ENCODE measurements at places on chromosomes 7 and 10.

GRCh38 chr7:98151884-98152283 lies 45.2 kb downstream of the LMTK2 start:
- DNase-seq, result no peak

GRCh38 chr10:93367664-93368063 lies 114.5 kb downstream of the MYOF start:
- no peak for DNase-seq

DNA sequence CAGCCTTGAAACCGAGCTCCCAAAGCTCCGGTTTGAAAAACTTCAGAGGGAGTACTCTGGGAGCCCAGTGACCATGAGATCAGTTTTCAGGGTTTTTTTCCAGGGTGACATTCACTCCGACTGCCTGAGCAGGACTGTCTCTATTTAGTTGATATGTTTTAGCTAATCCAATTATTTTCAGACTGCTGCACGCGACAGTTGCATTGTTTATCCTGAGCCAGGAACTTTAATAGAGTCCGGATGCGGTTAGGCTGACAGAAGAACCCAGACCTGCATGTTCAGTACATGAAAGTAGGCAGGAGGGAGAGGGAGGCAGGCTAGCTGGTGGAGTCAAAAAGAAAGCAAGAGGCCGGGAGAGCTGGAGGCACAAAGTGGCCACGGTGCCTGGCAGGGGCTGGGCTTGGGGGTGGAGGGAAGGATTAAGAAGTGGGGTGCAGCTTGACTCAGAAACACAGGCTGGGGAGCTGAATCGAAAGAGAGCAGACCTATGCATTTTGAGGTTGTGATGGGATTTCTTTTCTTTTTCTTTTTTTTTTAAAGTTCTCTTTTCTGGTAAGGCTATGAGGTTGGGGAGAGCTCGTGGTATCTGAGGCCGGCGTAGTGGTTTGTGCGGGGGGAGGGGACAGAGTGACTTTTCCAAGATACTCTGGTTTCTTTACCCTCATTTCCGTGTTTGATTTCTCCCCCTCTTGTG lies 5.7 kb downstream of the GATA3 start:
- no peak for DNase-seq

DNA sequence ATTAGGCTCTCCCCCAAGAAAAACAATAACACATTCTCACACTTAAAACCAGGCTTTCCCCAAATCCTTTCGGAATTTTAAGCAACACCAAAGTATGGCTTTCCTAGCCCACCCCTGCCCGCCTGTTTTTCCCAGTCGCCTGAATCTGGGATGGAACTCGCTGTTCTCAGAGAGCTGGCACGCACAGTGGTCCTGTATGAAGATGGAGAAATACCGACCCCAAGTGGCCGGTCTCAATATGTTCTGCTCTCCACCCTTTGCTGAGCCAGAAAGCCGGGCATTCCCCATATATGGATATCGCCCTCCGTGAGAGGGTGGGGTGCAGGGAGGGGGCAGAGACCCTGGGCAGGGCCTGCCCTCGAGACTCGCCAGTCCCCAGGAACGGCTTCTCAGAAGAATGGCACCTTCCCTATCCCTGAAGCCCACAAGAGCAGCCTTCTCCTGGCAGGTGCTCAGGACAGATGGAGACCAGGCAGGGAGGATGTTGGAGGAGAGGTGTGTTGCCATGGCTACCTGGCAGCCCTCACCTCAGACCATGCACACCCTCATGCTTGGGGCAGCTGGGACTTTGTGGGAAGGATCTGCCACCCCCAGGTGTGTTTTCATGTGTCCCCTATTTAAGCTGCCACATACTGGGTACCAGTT lies 3.4 kb downstream of the TACR2 start:
- no peak for DNase-seq

DNA sequence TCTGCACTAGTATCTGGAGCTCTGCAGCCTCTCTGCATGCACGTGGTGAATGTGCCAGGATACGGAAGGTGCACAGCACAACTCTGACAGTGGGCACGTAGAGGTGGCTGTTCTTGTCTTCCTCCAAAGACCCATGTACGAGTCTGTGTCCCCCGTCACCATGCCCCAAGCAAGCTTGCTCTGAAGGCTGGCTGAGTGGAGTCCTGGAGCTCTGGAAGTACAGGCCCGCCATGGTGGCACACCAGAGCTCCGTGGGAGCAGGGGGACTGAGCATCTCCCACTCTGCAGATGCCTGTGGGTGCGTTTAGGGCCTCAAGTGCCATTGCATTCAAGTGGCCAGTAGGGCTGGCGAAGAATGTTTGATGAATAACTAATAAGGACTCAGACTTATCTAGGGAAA lies 17.1 kb downstream of the BCCIP start:
- DNase-seq, result no peak

GRCh38 chr10:613271-614138 lies 76.0 kb downstream of the DIP2C start:
- no peak for DNase-seq

- no peak for DNase-seq
Measured at GRCh38 chr10:89521368-89521767, 14.0 kb downstream of the SLC16A12 start.

GRCh38 chr10:72328045-72328828 lies 26.5 kb downstream of the DNAJB12 start:
- no peak for DNase-seq

DNA sequence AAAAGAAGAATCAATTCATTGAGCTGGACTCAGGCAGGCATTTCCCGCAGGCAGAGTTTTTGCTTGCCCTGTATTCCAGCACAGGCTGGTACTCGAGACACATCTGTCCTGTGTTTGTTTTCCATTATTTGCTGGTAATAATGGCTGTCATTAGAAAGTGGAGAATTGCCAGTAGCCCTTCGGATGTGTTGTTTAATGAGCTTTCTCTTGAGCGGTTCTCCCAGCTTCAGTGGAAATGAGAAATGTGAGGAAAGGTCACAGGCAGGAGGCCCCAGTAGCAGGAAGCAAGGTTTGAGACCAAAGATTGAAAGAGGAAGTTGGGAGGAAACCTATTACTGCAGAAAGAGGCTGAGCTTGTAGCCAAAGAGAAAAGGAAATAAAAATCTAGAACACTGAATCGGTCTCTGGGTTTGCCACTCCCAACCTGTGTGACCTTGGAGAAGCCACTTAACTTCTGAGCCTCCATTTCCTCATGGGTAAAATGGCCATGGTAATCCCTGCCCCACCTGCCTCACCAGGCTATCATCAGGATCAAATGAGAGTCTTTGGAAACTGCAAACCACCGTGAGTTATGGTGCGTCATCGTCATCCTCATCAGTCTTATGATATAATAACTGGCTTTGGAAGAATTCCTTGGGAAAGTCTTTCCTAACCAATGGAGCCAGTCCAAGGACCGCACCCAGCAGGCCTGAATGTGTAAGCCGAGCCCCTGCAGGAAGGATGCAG lies 67.7 kb downstream of the TACR2 start:
- no peak for DNase-seq
